ENCODE measurements at places on chromosomes 4 and X. TPM values are rescaled to one million over a fixed set of nuclear protein-coding genes. Genes with fewer than 3 reads are reported as not detected.

XAGE1A gene
- not detected for total RNA-seq

UGT2B11 gene
- 0.12 TPM for total RNA-seq

MAGEB10 gene
- not detected for total RNA-seq

SMR3B gene
- total RNA-seq = not detected

C4orf50 gene
- not detected for total RNA-seq

NBDY gene
- total RNA-seq = 20.1 TPM

CABS1 gene
- not detected for total RNA-seq

SPATA4 gene
- not detected for total RNA-seq

All from left colon (tissue), 2 donors.